ENCODE measurements at places on chromosomes 2 and 18.

DNA sequence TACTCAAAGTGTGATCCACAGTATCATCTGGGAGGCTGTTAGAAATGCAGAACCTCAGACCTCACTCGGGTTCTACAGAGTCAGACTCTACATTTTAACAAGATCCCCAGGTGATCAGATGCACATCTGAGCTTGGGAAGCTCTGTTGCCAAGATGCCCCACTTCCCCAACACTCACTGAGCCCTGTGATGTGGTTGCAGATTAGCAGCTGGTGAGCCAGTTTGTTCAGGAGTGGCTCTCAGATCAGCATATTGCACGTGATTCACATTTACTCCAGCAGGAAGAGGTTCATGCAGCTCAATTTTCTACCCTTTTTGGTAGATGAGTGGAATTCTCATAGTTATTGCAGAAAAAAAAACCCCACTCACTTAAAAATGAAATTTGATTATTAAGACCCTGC lies 96.4 kb downstream of the VIT start:
- no peak for DNase-seq

GRCh38 chr18:29501952-29502351 lies 1325.0 kb upstream of the CDH2 start:
- DNase-seq: no peak

DNA sequence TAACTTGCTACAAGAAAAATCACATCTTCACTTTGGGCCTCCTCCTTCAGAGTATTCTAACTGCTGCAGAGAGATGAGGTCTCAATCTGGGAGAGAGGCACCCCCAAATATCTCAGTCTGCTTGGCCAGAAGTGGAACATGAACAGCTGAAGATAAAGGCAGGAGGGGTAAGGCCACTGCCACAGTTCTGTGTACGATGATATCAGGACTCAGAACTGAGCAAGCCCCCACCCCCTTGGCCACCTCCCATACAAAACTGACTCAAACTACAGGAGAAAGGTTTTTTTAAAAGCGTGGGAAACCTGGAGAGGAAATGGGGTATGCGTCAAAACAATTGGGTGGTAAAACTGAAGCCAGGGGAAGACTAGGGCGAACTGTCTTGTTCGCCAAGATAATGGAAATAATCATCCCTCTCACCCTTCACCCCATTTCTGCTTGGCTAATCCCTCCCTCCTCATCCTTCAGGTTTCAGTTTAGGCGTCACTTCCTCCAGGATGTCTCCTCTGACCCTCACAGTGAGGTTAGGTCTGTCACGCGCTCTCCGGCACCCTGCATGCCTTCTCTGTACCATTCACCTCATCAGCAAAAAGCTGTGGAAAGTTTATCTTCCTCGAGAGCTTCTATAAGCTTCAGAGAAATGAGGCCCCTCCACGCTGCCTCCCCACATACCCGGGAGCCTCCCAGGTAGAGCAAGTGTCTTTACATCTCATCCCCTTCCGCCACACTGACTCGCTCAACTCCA lies 64.4 kb downstream of the SFXN5 start:
- DNase-seq: no peak

DNA sequence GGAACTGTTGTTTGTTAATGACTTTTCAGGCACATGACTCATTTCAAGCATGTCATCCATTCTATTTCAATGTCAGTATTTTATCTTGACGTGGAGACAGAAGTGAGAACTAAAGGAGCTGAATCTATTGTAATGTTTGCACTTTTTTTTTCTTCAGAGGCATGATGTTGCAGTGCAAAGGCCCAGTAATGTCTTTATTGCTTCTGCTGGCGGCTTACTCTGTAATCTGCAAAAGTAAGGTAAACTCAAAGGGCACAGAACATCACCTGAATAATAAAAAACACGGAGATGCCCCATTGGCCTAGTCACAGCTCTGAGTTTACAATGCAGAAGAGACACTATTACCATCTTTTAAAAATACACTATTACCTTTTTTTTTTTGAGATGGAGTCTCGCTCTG lies 2.4 kb upstream of the CNNM3 start:
- DNase-seq: no peak

- no peak for DNase-seq
These were observed 154.8 kb upstream of the KLF7 start for GRCh38 chr2:207320381-207321159.

- peak; percentile 54 for DNase-seq
These were observed 11.1 kb upstream of the IL1RN start for GRCh38 chr2:113116100-113116958.

- DNase-seq: no peak
These were observed 14.8 kb downstream of the LRRFIP1 start for GRCh38 chr2:237642038-237642734.

GRCh38 chr18:26471027-26471426 lies 77.3 kb downstream of the KCTD1 start:
- no peak for DNase-seq

Data from GM12865 (cell line).